ENCODE measurements at places on chromosomes 7 and 10.

DNA sequence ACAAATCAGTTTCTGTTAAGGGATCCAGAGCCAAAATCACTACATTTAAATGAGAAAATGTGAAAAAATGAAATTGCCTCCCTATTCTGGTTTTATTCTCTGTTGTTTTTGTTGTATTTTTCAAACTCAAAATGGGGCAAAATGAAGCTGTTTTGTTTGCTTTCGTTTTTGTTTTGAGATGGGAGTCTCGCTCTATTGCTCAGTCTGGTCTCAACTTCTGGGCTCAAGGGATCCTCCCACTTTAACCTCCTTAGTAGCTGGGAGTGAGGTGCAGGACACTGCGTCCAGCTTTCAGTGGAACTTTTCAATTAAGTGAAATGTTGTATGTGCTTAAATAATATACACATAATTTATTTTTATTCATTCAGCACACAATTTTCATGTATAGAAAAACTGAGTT, 205.0 kb downstream of the SORCS1 start:
- no peak for DNase-seq

DNA sequence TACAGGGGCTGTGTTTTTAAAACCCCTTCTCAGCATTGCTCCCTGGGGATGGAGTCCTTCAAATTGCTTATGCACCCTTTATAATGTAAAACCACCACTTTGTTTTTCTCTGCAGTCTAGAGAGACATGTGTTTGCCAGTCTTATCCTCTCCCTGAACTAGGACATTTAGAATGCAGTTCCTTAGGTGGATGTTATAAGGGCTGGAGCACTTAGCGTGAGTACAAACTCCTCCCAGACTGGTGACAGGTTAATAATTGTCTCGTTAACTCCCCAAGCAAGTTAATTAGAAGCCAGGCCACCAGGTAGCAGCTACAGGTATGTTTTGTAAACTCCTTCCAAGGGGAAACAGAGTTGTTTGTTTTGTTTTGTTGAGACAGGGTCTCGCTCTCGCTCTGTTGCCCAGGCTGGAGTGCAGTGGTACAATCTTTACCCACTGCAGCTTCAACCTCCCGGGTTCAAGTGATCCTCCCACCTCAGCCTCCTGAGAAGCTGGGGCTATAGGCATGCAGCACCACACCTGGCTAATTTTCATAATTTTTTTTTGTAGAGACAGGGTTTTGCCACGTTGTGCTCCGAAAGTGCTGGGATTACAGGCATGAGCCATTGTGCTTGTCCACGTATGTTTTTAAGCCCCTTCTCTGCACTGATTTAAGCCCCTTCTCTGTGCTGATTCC, 100.2 kb downstream of the FAM107B start:
- DNase-seq = no peak

DNA sequence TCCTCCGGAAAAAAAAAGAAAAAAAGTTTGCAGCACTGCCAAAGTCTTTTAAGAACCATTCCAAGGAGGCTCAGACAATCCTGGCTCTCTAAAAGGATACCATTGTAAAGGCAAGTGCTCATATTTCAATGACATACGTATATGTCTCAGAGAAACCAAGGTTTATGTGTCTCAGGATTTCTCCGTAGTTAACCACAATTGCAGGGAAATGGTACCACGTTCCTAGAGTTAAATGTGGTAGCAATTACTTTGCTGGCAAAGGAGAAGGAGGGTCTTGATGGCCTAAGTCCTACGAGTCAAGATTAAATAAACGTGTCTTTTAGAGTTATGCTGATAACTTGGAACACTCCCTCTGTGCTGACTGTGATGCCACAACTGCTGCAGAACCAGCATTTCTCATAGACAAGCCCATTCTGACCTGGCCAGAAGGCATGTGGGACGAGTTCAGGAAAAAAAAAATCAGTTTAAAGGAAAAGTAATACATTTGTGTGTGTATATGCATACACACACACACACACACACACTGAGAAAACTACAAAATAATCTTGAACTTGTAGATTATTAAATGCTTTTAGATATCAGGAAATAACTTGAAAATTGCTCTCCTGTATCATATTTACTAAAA, 245.9 kb downstream of the FGFR2 start:
- no peak for DNase-seq

DNA sequence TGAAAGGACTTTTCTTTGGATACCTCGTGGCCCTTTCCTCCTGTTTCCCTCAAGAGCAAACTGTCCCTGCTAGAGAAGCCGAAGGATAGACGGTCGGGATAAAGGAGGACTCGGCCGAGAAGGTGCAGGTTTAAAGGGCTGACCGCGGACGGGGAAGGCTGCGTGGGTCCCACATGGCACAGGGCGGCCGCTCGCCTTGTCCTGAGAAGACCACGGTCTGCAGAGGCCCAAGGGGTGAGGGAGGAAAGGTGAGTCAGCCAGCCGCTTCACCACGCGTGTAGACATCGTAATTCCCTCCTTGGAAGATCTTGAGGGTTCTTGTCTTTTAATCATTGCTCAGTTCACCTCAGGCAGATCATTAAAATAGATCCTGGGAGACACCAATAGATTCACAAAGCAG, 253.8 kb downstream of the DPP6 start:
- no peak for DNase-seq

GRCh38 chr7:51306761-51307160, 9.8 kb downstream of the COBL start:
- no peak for DNase-seq

- DNase-seq = no peak
Observed at GRCh38 chr10:44979281-44980191, 927 bp upstream of the DEPP1 start.

GRCh38 chr10:32959006-32959920, 1.2 kb upstream of the ITGB1 start:
- no peak for DNase-seq

DNA sequence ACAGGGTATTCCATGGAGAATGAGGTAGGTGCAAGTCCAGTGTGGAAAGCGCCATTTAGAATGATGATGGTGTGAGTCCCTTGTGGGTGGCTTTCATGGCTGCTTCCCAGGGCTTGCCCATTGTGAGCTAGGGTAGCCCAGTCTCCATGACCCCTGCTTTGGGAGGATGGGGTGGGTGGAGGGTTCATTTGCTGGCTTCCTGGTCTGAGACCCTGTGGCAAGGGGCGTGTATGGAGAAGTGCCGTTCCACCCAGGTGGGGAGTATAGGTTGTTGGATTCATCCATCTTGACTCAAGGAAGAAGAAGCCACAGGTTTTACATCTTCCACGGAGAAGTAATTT, 27.7 kb downstream of the CCM2 start:
- no peak for DNase-seq

DNA sequence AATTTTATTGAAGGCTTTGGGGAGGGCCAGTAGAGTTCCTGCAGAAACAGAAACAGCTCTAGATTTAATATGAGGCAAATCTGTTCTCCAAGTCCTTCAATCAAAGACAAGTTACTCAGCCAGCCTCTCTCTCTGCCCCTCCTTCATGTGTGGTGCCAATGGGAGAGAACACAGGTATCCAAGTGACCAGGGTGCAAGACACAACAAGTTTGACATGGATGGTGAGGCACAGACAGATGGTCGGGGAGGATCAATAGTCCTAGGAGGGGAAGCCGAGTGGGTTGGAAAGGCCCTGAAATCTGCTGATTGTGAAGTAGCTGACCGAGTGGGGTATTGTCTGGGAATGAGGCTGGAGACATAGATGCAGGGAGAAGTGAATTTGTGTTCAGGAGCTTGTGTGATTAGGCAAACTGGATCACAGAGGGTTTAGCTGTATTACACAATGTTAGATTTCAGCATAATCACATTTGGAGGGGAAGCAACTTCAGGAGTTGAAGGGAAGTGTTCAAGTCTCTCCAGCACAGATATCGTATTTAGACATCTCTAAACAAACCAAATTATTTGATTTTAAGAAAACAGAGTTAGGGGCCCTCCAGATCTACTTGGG, 1.5 kb downstream of the GIMAP1 start:
- DNase-seq = no peak

DNA sequence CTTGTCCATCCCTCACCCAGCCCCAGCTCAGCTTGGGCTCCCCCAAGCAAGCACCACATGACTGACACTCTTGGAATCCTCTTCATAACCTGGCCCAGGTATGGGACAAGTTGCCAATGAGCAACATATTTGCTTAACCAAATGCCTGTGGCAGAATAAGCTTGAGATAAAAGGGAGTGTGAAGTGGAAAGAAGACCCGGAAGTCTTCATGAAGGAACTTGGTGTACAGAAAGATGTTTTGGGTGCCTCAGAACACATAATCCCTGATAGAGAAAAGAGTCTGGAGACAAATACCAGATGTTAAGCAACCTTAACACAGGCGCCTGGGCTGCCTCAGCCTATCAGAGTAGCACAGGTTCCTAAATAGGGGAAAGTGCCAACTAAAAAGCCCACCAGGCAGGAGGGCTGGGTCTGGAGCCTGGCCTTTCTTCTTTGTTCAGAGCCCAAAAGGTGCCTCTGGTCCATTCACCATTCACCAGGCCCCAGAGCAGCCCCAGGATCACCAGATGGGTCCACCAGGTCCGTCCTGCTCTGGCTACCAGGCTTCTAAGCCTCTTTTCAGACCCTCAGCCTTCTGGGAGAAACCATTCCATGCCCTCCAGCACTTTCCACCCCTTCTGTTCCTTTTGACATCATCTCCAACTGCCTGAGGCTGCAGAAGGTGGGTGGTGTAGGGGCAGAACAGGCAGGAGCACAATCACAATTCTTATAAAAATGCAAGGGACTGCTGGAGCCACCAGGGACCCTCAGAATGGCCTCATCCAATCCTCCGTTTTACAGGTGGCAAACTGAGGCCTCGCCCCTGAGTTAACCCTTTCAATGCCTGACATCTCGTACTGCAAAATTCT, 22.6 kb downstream of the KCNMA1 start:
- no peak for DNase-seq

GRCh38 chr10:132961787-132962622, 19.6 kb upstream of the CFAP46 start:
- peak; percentile 73 for DNase-seq

- no peak for DNase-seq
Observed at GRCh38 chr7:54814401-54814800, 55.4 kb upstream of the SEC61G start.

DNA sequence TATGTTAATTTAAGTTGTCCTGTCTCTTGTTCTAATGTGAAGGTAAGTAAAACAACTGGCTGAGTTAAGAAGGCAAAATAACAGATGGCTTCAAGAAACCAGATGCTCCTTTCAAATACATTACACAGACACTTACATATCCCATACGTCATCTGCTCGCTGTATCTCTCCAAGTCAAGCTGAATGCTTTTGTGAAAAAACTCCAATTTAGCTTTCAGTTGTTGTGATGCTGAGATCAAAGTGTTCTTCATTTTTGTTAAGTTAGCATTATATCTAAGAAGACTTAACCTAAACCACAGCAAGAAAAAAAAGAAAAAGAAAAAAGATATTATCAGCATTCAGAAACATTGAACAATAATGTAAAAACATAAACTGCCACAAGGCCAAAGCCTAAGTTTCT, 18.5 kb upstream of the ERLIN1 start:
- no peak for DNase-seq

DNA sequence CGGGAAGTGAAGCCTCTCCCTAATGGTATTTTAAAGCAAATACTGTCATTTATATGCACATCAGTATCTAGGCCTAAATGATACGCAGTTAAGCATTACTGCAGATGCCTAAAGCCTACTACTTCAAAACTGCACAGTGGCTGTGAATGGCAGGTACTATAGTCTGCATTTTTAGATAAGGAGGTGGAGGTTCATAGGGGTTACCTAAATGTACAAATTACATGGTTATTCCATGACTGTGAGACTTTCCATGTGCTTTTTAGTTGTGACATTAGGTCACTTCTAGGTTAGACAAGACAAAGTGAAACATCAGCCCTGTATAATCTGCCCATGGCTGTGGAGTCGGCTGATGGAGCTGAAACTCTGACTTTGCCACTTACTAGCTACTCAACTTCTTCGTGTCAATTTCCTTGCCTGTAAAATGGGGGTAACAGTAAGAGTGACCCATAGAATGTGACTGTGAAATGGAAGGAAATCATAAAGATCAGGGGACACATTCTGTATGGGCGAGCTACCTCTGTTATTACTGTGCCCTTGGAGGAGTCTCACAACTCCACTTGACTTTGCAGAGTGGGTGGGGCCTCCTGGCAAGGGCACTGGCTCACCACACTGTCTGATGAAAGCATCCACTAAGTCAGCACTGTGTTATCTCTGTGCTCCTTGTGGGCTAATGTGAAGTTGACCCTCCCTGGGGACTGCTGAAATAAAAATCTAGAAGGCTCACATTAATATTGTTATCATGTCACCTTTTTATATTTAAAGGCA, 239.4 kb downstream of the TNS3 start:
- no peak for DNase-seq

GRCh38 chr10:48505394-48506112, 99.3 kb downstream of the ARHGAP22 start:
- DNase-seq = no peak

GRCh38 chr7:121061677-121062582, 73.4 kb downstream of the CPED1 start:
- DNase-seq = no peak

DNA sequence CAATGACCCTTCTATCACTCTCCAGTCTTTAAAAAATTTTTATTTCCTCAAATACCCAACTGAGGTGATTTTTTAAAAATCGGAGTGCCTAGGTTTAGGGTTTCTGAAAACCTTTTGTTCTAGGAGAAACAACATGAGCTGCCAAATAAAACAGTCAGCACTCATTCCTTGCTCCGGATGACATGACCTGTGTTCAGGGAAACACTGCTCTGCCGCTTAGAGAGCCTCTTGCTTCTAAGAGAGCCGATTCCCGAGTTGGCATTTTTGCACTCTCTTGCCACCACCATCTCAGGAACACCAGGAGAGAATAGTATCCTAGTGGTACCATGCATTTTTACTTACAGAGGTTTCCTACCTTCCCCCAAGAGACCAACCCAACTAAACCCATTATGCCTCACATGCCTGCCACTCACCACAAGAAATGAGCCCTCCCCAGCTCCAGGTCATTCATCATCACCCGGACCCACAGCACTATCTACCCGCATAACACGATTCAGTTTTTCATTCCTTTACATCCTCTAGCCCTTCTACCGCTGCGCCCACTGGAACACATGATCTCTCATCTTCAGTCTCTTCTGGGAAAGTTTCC, 365.4 kb downstream of the THSD7A start:
- no peak for DNase-seq

DNA sequence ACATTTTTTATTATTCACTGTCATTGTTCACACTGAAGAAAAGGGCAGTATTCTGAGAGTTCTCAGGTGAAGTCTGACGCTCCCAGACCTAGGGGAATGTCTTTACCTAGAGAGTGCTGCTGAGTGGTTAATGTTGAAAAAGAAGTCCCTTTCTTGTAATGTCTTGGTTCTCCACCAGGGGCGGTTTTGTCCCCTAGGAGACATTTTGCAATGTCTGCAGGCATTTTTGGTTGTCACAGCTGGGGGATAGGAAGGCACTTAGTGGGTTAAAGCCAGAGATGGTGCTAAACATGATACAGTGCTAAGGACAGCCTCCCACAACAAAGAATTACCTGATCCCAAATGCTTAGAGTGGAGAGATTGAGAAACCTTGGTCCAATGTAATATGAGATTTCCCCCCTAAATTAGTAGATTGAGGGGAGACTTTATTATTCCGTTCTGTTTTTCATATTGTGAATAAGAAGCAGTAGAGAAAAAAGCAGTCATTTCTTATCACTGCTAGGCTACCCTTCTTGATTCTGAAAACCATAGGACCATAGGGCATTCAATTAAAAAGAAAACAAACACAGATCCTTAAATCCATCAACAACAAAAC, 13.1 kb downstream of the UMAD1 start:
- DNase-seq = peak; percentile 23
